HFFc6 (cell line): ENCODE measurements at places on chromosomes 6 and 20. TPM values are rescaled to one million over a fixed set of nuclear protein-coding genes. Genes with fewer than 3 reads are reported as not detected.

- no peak for DNase-seq
These were observed 49.7 kb upstream of the DDR1 start for GRCh38 chr6:30834646-30835045.

DNA sequence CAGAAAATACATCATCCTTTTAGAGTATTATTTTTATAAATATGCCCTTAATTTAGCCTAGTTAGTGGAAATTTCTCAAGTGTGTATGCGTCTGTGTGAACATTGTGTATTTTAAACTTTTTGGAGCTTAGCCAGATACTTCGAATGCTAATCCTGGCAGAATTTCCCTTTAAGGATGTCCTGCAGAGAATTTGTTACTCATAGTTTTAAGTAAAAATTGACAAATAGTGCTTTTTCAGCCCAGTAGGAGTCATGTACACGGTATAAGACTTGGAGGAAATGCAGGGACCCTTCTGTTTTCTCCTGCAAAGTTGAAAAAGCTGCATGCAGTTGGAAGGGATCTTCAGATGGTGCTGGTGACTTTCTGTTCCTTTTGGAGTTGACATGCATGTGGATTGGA, at the start of gene FHL5:
Gene FHL5, plus strand, starts transcription at position 243 of the 400 bp plus-strand sequence. CDS start 40,486 bp downstream, outside the sequence.
- DNase-seq: no peak

Gene TXLNB
- 0.05 to 0.06 TPM in 2 of 3 replicates, not detected in the other for total RNA-seq

DNA sequence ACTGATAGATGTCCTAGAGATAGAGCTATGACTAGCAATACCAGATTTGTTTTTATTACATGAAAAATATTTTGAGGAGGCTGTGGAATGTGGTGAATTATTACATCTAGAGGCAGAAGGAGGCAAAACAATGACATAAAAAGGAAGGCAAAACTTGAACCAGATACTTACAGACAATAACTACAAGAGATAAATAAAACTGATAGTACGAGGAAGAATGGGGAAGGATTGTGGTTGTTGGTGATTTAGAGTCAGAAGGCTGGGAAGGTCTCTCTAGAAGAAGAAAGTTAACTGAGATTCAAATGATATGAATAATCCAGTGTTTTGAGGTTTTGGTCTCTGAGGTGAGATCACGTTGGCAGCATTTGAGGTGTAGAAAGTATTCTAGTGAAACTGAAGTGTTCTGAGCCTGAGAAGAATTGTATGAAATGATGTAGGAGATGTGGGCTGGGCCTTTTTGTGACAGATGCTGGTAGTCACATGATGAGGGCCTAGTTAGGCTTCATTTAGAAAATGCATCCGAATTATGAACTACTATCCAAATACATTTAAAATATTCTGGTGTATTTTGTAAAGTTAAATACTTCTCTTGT, 589.1 kb downstream of the EYS start:
- no peak for DNase-seq

DNA sequence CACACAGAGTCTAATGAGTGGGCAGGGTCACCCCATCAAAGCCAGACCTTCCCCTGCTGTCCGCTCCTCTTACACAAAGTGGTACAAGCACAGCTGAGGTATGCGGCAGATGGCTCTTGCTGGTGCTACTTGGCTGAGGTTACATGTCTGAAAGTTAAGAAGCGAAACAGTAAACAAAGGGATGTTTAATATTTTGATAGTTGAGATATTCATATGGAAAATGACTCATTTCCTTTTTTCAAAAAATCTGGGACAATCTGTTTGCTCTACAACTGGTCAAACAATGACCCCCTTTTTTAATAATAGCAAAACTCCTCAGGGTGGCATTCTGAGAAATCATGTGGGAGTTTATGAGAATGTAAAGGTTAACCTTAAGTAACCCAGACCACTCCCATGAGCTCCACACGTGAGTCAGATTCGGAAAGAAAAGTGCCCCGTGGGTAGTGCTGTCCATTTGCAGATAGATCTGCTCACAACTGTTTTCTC, 245.3 kb downstream of the TBXT start:
- DNase-seq: no peak

DNA sequence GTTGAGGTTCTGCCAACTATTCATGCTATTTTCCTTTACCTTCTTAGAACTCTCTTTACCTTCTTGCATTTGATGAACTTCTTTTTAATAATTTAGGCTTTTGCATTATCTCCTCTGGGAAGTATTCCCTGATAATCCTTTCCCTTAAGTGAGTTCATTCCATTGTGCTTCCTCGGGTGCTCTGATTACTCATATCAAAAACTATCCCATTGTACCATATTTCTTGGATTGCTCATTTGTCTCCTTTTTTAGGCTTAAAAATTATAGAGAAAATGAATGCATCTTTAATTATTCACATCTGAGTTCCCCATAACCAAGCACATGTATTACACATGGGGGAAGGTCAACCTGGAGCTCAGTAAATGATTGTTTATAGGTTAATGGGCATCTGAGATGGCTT, 2.5 kb downstream of the CALHM4 start:
- peak; percentile 76 for DNase-seq

DNA sequence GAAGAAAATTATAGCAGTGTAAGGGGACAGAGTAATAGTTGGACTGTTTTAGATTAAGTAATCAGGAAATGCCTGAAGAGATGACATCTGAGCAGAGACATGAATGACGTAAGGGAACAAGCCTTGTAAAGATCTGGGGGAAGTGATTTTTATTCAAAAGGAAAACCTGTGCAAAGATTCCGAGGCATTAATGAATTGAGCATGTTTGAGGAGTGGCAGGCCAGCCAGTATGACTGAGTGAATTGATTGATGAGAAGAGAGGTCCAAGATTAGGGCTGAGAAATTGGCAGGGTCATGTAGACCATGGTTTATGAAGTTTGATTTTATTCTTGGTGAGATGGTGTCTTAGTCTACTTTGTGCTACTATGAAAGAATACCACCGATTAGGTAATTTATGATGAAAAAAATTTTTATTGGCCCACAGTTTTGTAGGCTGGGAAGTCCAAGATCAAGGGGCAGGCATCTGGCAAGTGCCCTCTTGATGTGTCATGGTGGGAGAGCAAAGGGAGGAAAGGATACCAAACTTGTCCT, 95.1 kb downstream of the LIN28B start:
- DNase-seq: no peak

DNA sequence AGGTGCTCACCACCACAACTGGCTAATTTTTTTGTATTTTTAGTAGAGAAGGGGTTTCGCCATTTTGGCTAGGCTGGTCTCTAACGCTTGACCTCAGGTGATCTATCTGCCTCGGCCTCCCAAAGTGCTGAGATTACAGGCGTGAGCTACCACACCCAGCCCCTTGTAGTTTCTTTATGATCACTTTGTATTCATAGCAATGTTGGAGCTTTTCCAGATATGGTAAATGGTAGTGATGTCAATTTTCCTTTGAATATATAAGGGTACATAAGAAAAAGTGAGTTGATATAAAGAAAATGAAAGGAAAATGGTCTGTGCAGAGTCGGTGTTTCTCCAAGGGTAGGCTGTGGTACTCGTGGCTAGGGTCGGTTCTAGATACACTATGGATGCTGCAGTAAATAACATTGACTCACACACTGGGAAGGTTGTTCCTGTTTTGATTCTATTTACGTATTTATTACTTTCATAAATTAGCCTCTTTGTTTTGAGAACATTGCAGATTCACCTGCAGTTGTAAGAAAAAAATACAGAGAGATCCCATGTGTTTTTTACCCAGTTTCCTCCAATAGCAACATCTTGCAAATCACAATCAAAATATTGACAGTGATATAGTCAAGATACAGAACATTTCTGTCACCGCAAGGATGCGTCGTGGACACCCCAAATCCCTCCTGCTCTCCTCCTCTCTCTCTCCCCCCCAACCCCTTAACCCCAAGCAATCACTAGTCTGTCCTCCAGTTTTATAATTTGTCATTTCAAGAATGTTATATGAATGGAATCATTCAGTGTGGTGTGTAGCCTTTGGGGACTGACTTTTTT, 2.5 kb downstream of the ZNF831 start:
- no peak for DNase-seq

Gene C20orf202
- total RNA-seq: not detected in 3 replicates

Gene LPA
- not detected in 3 replicates for total RNA-seq

Gene MUC21
- not detected in 3 replicates for total RNA-seq

Gene KPNA5
- 6.7 to 8.8 TPM (median 8.3 TPM) in 3 replicates for total RNA-seq

DNA sequence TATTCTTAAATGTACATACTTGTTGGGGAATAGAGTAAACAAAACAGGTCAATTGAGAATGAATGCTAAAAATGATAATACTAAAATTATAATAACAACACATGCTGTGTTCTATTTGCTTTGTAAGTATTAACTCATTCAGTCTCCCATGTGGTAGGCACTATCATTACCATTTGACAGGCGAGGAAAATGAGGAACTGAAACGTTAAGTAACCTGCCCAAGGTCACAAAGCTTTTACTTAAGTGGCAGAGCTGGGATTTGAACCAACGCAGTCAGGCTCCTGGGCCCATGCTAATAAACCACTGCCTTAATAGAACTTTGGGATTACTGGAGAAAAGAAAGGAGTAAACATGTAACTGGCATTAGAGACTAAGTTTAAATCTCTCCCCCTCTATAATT, 3.8 kb downstream of the NSFL1C start:
- no peak for DNase-seq

- DNase-seq: no peak
These were observed 374.5 kb downstream of the RNGTT start for GRCh38 chr6:88588938-88589337.

DNA sequence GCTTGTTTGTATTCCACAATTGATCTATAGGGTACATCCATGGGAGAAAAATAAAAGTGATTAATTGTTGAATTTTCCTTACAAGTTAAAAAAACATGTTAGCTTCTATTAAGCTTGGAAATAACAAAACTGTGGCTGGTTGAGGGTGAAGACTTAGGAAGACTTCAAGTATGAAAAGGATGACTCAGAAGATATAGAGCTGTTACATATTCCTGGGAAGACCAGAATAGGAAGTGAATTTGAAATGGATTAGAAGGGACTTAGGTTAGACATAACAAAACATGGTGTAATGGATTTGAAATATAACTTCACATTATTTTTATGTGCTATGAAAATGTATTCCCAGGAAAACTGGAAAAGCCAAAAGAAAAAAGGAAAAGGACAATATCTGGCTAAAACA, 732.2 kb downstream of the HDGFL1 start:
- no peak for DNase-seq

Gene FAM120B
- total RNA-seq: 33.3 and 34.3 TPM in 2 replicates

Gene MARCKS
- 164 to 190 TPM (median 178 TPM) in 3 replicates for total RNA-seq

Gene SIRPD
- not detected in 3 replicates for total RNA-seq

DNA sequence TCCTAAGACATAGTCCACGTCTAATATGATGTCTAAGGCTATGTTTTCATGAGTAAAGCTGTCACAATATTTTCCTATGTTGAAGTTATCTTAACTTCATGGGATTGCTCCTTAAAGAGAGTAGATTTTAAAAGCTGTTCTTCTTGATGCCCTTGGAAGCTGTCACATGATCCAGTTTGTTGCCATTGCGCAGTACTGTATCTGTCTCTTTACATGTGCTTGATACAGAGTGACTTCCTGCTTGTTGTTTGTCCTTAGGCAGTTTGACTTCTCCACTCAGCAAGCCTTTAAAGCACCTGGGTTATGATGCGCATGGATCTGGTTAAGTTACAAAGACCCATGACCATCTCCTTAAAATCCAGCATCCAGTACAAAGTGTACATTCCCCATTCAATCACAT, 85.4 kb downstream of the CDYL start:
- DNase-seq: no peak

DNA sequence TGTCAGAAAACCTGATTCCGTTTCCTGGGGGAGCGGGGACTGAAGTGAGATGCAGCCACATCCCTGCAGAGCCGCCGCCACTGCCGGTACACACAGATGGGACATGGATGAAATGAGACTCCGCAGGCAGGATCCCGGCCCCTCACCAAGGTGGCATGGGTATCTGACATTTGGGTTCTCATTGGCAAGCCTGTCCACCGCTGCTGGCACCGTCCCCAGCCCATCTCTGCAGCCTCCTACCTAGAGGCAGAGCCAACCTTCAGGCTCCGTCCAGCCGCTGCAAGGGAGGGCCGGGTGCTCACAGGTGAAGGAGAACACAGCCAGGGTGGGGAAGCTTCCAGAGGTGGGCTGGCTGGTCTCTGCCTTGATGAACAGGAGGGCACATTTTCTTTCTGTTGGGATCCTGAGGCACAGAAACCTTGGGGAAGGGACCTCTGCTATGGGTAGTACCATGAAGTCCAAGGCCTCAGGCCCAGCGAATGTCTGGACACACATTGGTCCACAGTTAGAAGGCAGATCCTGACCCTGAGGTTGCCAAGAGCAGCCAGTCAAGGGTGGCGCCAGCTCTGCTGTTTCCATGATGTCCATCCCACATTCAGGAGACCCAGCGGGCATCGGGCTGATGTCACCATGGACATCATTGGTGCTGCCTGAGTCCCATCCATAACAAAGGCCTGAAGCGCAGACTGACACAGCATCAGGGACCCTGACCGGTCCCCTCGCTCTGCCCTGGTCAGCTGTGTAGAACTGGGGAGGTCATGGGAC, 177.4 kb downstream of the TAF4 start:
- no peak for DNase-seq

Gene AIF1
- total RNA-seq: not detected in 3 replicates

Gene SMOC2
- total RNA-seq: not detected in 3 replicates

- DNase-seq: no peak
These were observed 1.8 kb upstream of the SPEF1 start for GRCh38 chr20:3783068-3783489.

- DNase-seq: no peak
These were observed 273.9 kb downstream of the RFPL4B start for GRCh38 chr6:112620812-112621569.

Gene NAA20
- 86.3 to 105 TPM (median 93.9 TPM) in 3 replicates for total RNA-seq

DNA sequence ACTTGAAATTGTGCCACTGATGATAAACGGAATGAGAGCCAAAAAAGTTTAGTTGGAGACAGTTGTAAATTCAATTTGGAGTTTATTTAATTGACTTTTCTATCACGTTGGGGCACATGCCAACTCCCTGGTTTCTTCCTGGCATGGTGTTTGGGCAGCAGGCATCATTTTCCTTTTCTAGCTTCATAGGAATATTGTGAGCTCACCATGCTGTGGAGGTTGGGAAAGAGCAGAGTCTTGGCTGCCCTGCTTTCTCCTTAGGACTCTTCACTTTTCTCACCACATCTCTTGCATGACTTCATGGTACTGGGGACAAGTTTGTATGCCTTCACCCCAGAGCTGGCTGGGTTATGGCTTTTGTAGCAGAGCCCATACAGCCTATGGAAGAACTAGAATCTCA, 6.4 kb downstream of the SCAND1 start:
- peak; percentile 25 for DNase-seq

Gene DDX39B
- total RNA-seq: 305 to 366 TPM (median 340 TPM) in 3 replicates

GRCh38 chr6:15894973-15895725, 232.3 kb upstream of the DTNBP1 start:
- DNase-seq: no peak

DNA sequence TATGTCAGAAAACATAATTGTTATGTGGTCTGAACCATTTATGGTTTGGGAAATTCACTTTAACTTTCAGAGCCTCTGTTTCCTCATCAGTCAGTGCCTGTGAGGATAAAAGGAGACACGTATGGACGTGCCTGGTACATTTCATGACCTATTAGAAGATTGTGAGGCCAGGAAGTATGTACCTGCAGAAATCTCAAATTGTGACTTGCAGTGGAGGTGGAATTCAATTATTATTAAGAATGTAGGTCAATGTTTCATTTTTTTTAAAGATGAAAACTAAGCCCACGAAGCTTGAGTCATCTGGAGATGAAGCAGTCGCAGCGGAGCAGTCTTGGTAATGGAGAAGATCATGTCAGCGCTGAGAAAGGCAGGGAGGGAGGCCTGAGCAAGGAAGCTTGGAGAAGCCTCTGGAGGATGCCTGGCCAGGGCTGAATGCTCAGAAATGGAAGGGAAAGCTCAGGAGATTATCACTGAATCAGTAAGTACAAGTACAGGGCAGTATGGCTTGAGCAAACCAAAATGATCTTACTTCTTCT, 3.9 kb upstream of the DSE start:
- DNase-seq: no peak

- DNase-seq: no peak
These were observed 42.4 kb downstream of the HAO1 start for GRCh38 chr20:7897781-7898364.

Gene SNAP25
- 0.10 TPM in 1 of 3 replicates, not detected in the others for total RNA-seq
